ENCODE measurements at places on chromosomes 16 and 17.

DNA sequence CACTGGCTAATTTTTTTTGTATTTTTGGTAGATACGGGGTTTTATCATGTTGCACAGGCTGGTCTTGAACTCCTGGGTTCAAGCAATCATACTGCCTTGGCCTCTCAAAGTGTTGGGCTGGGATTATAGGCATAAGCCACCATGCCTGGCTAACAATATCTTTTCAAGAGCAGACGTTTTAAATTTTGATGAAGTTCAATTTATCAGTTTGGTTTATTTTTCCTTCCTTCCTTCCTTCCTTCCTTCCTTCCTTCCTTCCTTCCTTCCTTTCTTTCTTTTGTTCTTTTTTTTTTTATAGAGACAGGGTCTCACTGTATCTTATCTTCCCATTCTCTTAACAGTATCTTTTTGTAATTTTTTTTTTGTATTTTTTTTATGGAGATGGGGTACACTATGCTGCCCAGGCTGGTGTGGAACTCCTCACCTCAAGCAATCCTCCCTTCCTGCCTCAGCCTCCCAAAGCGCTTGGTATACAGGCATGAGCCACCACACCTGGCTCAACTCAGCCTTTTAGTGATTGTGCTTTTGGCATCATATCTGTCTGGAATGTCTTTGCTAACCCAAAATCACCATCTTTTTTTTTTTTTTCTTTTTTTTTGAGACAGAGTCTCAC is 13.6 kb upstream of the GIP start:
- H3K27ac ChIP-seq: no peak overlapping the region
- no peak overlapping the region for H3K4me3 ChIP-seq
- H3K36me3 ChIP-seq: no peaks in the 10 kb centered on the region
- no peaks in the 10 kb centered on the region for H3K4me1 ChIP-seq
- H3K27me3 ChIP-seq: peaks cover 3% of the 10 kb centered on the region

DNA sequence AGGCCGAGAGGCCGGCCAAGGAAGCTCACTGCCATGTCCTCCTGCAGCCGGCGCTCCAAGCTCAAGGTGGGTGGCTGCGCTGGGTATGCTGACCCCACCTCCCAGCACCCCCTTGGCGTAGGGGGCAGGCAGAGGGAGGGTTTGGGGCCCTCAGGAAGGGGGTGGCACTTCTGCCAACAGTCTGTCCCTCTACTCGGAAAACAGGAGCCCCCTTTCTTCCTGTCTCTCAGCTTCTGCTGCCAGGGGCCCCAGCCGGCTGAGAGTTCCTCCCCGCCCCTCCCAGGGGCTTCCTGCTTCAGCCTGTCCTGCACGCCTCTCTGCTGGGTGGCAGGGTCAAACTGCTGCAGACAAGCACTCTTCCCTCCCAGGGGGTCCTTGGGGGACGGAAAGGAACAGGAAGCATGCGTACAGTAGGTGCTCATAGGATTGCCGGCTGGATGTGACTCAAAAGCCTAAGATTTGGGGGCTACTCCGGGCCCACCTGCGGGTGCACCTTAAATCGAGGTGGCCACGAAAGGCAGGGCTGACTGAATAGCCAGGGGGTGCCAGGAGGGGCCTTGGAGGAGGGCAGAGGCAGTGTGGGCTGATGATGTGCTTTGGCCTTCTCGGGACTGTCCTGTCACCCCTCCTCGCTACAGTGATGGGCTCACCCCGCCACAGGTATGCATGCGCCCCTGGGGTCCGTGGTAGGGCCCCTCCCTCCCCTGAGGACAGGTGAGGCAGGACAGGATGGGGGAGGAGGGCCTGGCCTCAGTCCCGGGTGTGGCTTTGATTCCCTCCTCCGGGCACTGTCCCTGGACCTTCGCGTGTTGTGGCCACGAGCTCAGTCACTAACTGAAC is 4.0 kb downstream of the CBX2 start:
- no peak overlapping the region for H3K27ac ChIP-seq
- H3K27me3 ChIP-seq: no peaks in the 10 kb centered on the region
- no peak overlapping the region for H3K4me3 ChIP-seq
- H3K4me1 ChIP-seq: peaks cover 30% of the 10 kb centered on the region
- no peak for DNase-seq

GRCh38 chr16:63617990-63618763 is 1503.7 kb downstream of the CDH11 start:
- no peak overlapping the region for H3K4me3 ChIP-seq
- H3K4me1 ChIP-seq: no peaks in the 10 kb centered on the region
- H3K27me3 ChIP-seq: no peaks in the 10 kb centered on the region
- no peak overlapping the region for H3K27ac ChIP-seq
- H3K36me3 ChIP-seq: no peaks in the 10 kb centered on the region

DNA sequence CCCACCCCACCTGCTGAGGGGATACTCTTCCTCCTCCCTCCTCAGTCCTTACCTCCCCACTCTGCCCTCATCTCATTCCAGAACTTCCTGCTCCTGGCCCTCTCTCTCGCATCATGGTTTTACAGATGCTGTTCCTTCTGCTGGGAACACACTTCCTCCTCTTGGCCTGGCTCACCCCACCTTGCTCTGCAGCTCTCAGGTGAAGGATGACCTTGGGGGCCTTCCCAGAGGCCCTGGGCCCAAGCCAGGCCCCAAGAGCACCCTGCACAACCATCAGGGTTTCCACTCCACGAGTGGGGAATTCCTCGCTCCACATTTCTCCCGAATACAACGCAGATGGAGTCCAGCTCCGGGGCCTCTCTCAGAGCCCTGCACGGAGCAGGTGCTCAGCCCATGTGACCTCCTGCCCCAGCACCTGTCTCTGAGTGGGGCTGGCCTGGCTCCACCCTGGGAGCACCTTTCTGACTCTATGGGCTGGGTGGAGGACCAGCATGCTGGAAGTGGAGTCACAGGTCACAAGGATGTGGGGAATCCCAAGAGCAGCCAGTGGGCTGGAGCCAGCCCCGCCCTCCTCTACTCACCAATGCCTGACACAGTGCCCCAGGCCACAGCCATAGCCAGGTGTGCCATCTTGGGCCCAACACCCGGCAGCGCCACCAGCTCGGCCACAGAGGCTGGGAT is 4.5 kb downstream of the NTHL1 start:
- no peaks in the 10 kb centered on the region for H3K27me3 ChIP-seq
- peaks cover 30% of the 10 kb centered on the region for H3K36me3 ChIP-seq
- peaks cover 17% of the 10 kb centered on the region for H3K4me1 ChIP-seq
- H3K4me3 ChIP-seq: no peak overlapping the region
- DNase-seq: no peak

All from DND-41 (cell line).